Kidney tubule cell (primary cell): ENCODE measurements at places on chromosomes 6 and 20.

- DNase-seq: peak; percentile 73
Observed at GRCh38 chr20:11136691-11137090, 462.9 kb upstream of the JAG1 start.

GRCh38 chr6:92380803-92381601, 1038.4 kb downstream of the EPHA7 start:
- no peak for DNase-seq

- peak; percentile 37 for DNase-seq
Observed at GRCh38 chr6:63904650-63905248, 269.1 kb downstream of the PHF3 start.

- DNase-seq: no peak
Observed at GRCh38 chr6:92399911-92400310, 1019.4 kb downstream of the EPHA7 start.

- DNase-seq: no peak
Observed at GRCh38 chr6:132750455-132751248, 7.1 kb downstream of the VNN2 start.

DNA sequence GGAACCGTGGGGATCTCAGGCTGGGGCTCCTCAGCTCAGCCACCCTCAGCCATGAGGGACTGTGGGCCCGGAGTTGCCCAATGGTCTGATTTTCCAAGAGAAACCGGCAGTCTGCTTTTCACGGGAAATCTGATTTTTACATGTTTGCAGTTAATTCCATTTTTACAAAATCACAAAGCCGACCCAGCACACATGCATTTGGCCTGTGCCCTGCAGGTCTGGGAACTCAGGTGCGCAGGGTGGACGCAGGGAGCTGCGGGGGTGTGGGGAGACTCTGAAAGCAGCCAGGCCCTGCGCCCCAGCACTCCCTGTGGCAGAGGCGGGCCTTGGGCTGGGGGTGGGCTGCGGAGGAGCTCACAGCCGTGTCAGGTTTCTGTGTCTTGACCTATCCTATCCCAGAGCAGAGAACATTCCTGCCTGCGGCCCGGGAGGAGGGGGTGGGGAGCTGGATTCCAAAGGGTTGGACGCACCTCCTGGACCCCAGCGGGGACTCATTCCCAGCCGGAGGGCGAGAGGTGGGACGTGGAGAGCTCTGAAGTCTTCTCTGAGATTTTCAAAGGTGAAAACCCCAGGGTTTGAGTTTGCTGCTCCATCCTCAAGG, 60.6 kb downstream of the ADNP start:
- DNase-seq: no peak

- DNase-seq: peak; percentile 88
Observed at GRCh38 chr20:23622839-23623343, 14.9 kb downstream of the CST3 start.

DNA sequence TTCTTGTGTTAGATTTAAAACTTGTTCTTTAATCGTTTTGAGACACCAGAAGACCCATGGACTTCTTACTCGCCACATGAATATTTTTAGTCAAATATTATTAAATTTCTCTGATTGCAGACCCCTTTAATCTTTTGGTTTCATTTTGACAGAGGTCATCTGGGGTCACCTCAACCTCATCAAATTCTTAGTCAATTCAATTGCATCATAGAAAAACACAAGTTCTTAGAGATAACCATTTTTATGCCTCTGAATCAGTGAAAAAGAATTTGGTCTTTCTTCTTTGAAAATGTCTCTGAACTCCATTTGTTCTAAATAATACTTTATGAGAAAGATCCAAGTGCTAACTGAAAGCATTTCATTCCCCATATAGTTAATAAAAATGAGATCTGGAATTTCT, 55.2 kb upstream of the CBLN4 start:
- DNase-seq: no peak

DNA sequence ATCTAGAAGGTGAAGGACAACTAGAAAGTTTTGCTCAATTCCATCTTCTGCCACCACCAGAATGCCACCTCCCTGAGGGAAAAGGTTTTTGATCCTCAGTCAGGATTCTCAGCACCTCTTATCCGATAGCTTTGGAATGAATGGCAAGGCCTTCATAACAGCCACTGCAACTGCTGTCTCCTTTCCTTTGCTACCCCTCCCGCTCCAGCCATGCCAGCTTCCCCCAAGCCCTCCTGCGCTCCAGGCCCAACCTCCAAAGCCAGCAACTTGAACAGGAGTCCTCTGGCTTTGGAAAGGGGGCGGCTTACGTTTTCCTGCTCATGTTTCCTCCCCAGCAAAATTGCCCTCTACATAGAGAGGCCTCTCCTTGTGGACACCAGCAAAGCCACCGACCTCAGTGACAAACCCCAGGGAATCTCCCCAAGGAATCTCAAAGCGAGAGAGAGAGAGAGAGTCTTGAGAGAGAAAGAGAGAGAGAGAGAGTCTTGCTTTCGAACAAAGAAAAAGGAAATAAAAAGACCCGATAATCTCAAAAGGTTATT, 420 bp upstream of the BTN2A1 start:
- no peak for DNase-seq

GRCh38 chr6:149138089-149138488, 179.4 kb upstream of the TAB2 start:
- no peak for DNase-seq

DNA sequence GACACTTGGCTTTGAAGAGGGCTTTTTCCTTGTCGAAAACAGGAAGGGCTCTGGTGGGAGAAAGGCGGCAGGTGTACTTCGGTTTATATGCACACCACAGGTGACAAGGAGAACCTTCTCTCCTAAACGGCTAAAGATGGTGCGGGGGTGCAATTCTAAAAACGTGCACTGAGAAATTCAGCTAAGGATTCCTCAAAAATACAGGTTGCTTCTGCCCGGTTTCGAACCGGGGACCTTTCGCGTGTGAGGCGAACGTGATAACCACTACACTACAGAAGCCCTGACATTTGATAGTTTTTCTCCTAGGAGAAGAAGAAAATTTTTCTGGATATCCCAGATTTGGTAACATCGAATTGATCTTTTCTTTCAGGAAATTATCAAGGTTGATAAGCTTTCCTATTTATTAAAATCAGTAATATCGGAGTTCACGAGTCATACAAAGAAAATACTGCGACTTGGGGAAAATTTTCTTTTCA, 32.0 kb downstream of the POM121L2 start:
- DNase-seq: peak; percentile 79

DNA sequence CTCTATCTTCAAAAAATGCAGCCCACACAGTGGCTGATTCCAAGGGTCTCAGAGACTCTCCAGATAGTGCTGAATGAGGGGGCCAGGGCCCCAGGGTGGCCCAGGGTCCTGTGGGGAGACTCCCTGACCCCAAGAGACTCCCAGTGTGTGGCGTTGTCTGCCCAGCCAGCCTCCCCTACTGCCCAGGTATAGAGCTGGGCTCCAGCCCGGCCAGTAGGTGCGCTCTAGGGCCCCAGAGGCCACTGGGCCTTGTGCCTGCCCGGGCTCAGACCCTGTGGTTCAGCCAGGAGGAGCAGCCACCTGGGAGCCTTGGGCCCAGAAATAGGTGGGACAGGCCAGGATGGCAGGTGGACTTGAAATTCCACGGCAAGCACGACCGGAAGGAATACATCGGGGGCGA, 30.3 kb upstream of the GATA5 start:
- DNase-seq: no peak

- DNase-seq: peak; percentile 20
Observed at GRCh38 chr6:139161169-139161568, 26.3 kb downstream of the HECA start.

- DNase-seq: no peak
Observed at GRCh38 chr6:17455919-17456318, 62.5 kb downstream of the CAP2 start.

DNA sequence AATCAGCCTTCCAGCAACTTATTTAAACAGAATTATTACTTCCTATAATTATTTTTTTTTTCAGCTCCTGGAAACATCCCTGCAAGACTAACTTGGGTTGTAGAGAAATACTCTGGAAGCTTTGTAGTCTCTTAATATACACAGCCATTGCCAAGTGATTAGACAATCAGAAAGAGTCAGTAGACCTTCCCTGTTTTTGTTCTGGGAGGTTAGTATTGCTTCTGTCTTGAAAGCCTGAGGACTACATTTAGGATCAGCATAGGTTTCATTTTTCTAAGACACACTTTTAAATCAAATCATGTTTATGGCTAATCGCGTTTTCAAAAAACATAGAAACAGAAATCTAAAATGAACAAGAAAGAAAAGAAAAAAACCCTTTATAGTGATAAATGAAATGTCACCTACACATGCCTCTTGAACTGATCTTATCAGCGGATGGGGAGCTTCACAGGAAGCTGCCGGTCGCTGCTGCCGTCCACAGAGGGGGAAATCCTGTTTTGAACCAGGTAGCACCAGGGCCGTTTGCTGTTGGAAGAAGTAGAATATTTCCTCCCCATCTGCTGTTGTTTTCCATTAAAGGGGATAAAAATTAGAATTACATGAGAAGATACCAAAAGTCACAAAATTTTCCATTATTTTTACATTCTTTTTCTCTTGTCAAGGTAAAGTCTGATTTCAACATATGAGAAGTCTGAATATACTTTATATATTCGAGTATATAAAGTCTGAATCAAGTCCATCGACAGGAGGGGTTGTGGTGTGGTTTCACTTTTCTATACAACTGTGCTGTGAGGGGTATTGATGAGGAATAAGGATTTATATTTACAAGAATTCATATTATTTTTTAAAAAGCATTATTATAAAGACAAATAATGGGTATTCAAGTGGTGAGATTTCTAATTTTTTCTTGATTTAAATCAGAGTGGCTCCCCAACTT, 94.6 kb downstream of the ARMC2 start:
- DNase-seq: no peak

- no peak for DNase-seq
Observed at GRCh38 chr6:73372516-73372915, 2.8 kb upstream of the OOEP start.

DNA sequence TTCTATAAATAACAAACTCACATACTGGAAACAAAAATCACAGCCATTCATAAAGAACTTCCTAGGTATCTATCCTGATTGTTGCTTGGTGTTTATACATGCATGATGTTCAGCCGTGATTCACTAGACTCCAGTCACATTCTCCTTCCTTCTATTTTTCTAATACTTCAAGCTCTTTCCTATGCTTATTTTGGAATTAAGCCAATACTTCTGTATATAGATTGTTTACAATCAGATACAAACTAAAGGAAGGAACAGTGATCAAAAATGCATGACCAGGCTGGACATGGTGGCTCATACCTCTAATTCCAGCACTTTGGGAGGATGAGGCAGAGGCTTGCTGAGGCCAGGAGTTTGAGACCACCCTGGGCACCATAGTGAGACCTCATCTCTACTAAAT, 377.5 kb upstream of the IRAK1BP1 start:
- DNase-seq: no peak

- no peak for DNase-seq
Observed at GRCh38 chr6:83885984-83886383, 26.5 kb downstream of the CYB5R4 start.
